ENCODE measurements at places on chromosomes 2 and 18.

DNA sequence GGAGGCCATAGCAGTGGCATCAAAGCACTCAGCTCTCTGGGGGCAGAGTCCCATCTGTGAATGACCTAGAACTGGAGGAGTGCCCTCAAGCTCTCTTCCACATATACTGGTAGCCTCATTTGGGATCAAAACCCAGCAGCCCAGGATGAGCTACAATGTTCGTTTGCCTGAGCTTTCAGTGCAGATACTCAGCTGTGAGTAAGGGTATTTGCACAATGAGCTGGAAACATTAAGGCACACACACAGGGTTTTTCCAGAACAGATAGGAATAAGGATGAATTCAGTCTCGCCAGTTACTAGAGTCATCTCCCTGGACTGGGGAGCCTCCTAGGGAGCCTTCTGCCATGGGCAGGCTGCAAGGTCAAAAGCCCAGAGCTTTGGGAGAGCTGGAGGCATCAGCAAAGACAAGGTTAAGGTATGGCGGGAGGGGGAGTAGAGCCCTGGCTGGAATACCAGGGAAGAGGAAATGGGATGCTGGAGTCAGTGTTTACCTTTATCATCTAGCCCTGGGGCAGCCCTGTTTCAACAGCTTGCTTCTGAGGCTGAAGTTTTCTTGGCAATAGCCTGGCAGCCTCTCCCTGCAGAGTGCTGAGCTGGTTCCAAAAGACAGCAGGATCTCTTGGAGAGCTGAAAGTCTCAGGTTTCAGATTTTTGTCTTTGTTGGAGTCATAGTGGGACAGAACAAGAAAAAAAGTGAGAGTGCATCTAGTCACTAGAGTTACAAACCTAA, 187.7 kb downstream of the LOXHD1 start:
- no peak for DNase-seq

- DNase-seq = no peak
These were observed 13.2 kb upstream of the SULT1C3 start for GRCh38 chr2:108226564-108226963.

GRCh38 chr2:113910110-113910717, 20.3 kb downstream of the ACTR3 start:
- no peak for DNase-seq

DNA sequence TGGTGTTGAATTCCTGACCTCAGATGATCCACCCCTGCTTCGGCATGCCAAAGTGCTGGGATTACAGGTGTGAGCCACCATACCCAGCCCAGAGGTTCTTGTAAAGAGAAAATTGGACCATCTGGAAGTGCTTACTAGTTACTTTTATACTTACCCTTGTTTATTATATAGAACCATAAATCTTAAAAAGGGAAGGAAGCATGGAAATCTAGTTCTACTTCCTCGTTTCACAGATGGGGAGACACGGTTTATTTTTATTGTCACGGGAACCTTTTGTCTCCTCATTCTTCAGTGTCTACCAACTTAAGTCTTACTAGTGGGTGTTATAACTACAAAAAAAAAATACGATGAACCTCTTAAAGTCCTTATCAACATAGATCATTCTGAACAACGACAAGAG, 45.8 kb upstream of the PDK1 start:
- no peak for DNase-seq

DNA sequence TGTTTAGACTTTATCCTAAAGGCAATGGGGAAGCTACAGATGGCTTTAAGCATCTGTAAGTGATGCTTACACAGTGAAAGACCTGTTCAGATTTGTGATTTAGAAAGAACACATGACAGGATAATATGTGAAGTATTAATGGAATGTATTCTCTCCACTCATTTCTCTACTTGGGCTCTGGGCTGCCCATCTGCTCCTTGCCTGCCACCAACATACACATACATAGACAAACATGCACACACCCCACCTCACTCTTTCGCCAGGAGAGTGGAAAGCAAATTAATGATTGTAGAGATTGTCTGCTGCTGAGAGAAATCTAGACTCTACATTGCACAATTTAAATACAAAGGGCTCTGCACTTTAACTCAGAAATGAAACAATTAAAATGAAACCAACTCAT, 61.0 kb upstream of the NFE2L2 start:
- no peak for DNase-seq

GRCh38 chr18:27666016-27666415, 480.9 kb upstream of the CHST9 start:
- no peak for DNase-seq

DNA sequence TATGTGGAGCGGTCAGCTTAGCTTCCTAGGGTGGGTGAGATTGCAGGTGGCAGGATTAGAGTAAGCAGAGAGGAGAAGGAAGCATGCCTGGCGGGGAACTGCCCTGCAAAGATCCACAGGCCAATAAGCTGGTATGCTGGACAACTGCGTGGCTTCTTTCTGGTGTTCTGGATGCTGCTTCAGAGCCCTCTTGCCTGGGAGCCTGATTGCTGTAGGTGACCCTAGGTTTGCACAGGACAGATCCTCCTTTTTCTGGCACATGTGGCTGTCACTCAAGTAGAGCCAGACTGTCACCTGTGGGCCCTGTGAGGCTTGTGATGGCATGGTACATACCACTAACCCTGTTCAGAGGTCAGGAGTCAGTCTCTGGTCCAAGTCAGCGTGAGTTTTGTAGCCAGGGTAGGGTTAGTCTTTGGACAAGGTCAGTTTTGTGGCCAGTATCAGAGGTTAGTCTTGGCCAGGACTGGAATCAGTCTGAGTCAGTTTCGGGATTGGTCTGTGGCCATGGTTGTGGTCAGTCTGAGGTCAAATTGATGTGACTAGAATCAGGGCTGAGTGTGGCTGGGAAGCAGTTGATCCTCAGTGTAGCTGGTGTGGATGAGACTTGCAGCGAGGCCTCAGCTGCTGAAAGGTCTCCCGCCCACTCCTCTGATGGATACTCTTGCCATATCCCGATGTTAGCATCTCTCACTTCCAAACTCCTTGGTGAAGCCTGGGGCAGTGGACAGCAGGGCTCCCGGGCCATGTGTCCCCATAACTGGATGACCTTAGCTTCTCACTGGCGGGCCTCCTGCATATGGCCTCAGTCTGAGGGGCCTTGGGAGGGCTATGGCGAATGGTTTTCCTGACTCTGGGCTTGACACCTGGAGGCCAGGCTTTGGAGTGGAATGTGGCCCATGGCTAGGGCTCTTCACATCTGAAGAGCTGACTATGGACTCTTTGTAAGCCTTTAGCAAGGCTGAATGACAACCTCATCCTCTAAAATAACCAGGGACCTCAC, 260.5 kb downstream of the DYSF start:
- no peak for DNase-seq

GRCh38 chr2:881204-881918, 69.3 kb upstream of the SNTG2 start:
- DNase-seq = no peak

DNA sequence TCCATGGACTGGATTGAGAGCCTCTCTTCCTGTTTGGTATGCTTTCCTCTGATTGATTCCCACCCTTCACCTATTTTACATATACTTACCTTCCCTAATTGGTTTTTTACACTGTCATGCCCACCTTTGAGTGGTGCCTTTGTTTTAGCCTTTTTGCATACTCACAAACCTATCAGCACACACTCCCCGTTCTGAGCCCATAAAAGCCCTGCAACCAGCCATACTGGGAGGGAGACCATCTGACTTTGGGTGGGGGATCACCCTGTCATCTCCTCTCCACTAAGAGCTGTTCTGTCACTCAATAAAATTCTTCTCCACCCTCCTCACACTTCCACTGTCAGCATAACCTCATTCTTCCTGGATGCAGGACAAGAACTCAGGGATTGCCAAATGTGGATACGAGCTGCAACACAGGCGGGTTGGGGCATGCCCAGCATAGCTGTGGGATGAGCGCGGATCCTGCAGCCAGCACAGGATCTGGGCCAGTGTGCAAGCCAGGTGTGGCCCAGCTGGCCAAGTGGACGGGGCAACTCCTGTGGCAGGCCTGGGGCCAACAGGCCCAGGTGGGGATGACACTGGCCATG, 9.4 kb upstream of the MOB1A start:
- DNase-seq = no peak

DNA sequence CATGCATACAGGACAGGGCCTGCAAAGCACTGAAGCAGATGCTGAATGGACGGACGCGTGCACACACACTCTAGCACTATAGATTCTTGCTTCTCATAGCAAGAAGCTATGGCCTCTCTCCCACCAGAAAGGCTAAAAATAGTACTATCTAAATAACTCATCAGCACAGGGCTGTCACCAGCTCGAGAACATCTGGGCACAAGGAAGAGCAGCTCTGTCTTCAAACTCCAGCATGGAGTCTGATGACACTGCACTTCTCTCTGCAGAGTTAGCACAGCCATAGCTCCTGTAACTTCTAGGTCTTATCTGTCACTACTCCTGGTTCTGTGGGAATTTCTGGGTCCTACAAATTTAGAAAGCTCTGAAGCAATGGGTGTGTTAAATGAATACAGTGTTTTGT, 123.5 kb downstream of the MYO5B start:
- no peak for DNase-seq

GRCh38 chr2:223101340-223102039, 49.5 kb downstream of the KCNE4 start:
- no peak for DNase-seq

DNA sequence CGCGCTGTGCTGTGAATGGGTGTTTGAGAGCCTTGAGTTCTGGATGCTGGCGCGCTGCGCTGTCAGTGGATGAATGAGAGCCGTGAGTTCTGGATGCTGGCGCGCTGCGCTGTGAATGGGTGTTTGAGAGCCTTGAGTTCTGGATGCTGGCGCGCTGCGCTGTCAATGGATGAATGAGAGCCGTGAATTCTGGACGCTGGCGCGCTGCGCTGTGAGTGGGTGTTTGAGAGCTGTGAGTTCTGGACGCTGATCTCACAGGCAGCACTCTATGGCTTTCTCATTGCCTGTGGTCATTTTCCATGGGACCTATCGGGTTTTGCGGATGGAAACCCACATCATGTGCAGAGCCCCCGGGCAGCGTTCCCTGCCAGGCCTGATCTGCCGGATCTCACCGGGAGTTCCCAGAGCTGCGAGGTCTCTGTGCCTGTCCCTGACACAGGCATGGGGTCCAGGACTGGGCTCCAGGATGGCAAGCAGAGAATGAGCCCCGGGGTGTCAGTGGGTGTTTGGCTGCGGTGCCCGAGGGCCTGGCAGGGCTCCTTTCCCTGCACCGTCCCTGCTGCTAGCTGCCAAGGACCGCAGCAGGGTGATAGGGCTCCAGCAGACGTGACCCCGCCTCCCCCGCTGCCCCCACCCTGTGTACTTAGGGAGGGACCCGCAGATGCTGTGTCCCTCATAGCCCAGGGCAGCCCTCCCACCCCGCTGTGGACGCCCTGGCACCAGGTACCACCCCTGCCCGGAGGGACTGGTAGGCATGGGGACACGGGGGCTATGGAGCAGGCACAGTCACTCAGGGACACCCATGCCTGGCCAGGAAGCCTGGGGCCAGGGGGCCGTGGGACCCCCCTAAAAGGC, 9.7 kb downstream of the PDCD1 start:
- DNase-seq = no peak

DNA sequence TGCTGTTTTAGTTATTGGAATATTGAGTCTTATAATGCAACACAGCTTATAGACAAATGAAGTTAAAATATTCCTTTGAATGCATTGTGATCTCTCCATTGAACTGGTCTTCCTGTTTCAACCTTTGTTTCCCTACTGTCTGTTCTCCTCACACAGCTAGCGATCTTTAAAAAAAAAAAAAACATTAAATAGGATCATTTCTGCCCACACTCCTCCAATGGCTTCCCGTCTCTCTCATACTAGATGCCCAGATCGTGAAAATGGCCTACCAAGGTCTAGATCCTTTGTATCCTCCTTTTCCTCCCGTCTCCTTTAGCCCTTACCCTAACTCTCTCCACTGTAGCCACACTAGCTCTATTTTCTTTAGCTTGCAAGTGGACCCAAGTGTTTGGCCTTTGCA, 2.4 kb downstream of the FAM171B start:
- no peak for DNase-seq

GRCh38 chr2:196076778-196077568, 8.3 kb upstream of the DNAH7 start:
- no peak for DNase-seq

DNA sequence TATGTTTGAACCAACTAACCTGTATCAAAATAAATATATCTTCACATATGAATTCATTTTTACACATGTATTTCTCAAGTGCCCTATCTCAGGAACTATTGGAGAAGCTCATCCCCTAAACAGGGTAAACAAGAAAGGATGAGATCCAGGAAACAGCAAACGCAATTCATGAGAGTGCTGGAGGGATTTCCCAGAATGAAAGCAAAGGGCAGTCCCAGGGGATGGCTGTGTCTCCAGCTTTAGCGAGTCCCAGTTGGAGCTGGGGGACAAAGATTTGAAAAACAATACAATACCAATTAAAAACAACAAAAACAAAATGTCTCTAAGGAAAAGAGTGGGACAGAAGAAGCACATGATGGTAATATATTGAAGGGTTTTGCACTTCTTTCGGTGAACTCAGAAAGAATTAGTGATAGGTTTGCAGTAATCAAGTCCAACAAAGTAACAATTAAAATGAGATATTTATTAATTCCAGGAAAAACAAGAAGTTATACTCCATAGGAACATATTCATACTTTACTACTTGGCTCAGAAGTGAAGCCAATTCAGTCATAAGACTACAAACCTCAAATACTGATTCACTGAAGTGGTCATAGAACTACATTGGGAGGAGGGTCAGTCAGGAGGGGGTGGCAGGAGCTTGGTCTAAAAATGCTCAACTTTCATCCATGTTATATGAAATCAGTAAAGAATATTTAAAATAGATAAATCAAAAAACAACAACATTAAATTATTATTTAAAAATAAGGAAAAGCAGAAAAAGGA, 73.1 kb upstream of the PDE1A start:
- no peak for DNase-seq

DNA sequence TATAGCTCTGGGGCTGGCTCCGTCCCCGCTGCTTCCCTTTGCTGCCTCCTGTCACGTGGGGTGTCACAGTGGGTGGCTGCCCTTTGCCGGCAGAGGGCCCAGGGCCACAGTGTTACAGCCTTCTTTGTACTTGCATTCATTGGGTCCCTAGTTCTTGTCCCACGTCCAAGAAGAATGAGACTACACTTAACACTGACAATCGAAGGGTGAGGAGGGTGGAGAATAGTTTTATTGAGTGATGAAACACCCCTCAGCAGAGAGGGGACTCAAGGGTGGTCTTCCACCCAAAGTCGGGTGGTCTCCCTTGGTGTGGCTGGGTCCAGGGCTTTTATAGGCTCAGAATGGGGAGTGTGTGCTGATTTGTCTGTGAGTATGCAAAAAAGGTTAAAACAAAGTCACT, 1.9 kb downstream of the ATG4B start:
- no peak for DNase-seq

DNA sequence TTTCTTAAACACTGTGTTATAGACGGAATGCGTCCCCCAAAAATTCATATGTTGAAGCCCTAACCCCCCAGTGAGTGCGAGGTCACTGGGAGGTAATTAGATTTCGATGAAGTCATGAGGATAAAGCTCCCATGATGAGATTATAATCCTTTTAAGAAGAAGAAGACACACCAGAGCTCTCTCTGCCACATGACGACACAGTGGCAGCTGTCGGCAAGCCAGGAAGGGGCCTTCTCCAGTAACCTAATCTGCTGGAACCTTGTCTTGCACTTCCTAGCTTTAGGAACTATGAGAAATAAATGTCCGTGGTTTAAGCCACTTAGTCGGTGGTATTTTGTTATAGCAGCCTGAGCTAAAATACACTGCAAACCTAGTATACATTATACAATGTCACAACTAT, 12.3 kb downstream of the TMEM237 start:
- no peak for DNase-seq
